ENCODE measurements at places on chromosomes 3 and 15.

- DNase-seq, result no peak
Observed at GRCh38 chr15:63603516-63603915, 6.3 kb downstream of the FBXL22 start.

DNA sequence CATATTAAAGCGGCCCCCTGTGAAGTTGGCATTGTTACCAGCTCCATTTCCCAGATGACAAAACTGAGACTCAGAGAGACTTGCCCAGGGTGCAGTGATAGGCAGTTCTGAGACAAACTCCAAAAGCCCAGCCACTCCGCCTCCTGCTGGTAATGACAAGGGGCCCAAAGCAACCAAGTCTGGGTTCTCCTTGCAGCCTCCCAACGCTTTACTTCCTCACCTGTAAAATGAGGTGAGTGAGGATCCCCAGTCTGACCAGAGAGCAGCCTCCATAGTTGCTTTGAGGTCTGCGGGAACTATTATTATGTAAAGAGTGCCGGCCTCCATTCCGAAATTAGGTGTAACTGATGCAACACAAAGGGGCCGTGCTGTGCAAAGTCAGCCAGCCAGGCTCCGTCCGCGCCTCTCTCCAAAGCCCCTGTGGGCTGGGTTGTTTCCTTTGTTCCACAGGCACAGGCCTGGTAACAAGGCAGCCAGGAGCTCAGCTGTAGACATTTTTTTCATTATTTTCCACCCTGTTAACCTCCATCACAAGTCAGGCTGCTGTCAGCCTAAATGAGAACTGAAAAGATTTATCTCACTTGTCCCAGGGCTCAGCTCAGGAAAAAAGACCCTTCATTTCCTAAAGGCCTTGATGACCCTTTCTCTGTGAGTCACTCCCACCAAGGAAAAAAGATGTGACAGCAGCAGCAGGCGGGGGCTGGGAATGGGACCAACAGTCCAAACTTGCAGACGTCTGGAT, 139.1 kb upstream of the RAD18 start:
- DNase-seq, result no peak

GRCh38 chr15:90962021-90962420, 7.3 kb downstream of the RCCD1 start:
- DNase-seq, result no peak

DNA sequence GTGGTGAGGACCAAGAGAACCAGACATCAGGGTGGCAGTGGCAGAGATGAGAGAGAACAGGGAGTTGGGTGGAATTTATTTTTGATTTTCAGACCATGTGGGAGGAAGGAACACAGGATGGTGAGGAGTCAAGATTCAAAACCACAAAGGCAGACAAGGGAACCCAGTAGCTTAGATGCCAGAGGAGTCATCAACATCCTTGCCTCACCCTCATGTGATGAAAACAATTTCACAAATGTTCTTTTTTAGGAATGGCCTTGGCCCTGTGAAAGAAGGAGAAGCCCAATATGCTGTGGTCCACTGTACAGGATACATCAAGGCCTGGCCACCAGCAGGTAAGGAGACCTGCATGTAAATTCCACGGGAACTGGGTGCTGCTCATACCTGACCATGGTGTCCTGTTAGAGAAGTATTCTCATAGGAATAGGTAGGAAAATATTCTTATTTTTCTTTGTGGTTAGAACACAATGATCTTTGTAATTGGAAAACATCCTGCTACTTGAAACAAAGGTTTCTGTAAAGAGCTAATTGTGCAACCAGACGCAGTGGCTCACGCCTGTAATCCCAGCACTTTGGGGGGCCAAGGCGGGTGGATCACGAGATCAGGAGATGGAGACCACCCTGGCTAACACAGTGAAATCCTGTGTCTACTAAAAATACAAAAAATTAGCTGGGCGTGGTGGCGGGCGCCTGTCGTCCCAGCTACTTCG, 110.0 kb downstream of the ARNT2 start:
- no peak for DNase-seq

DNA sequence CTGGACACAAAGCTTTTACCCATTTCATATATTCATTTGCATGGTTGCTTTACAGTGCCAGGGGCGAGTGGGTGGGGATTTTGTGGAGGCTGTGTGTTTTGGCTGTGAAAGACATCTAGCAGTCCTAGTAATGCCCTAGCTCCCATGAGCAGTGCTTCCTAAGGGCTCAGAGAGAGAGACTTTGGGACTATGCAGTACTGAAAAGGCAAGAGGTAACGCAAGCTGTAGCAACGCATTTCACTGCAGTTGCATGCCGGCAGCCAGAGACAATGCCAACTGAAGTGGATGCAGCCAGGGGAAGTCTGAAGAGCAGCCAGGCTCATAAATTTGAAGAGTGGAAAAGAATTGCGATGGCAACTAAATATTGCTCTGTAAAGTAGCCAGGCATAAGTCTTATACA, 27.4 kb upstream of the ATP10A start:
- no peak for DNase-seq

DNA sequence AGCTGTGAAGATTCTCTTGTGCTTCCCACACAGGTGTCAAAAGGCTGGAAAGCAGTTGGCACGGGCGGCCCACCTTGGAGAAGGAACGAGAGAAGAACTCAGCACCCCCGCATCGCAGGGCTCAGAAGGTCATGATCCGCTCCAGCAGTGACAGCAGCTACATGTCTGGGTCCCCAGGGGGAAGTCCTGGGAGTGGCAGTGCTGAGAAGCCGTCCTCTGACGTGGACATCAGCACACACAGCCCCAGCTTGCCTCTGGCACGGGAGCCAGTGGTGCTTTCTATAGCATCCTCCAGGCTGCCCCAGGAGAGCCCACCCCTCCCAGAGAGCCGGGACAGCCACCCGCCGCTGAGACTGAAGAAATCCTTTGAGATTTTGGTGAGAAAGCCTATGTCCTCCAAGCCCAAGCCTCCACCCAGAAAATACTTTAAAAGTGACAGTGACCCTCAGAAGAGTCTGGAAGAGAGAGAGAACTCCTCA, 31.4 kb downstream of the STARD5 start:
- no peak for DNase-seq

- DNase-seq, result no peak
Observed at GRCh38 chr15:58690703-58691102, 58.8 kb downstream of the ADAM10 start.

DNA sequence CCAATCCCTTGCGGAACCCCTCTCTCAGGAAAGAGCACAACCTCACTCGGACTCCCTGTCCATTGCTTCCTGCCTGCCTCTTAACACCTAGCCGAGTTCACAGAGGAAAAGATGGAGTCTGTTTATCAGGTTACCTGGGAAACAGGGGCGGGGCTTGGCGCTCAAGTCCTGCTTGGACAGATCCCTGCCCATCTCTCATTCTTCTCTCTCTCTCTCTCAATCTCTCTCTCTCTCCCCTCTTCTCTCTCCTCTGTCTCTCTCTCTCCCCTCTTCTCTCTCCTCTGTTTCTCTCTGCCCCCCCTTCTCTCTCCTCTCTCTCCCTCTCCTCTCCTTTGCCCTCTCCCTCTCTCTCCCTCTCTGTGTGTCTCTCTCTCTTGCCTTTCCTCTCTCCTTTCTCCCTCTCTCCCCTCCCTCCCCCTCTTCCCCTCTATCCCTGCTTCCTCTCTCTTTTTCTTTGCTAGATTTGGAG, at the start of gene EFHB:
Gene EFHB, minus strand, starts transcription at position 120 of the 469 bp plus-strand sequence. CDS start 199 bp downstream, outside the sequence.
- peak; percentile 82 for DNase-seq

DNA sequence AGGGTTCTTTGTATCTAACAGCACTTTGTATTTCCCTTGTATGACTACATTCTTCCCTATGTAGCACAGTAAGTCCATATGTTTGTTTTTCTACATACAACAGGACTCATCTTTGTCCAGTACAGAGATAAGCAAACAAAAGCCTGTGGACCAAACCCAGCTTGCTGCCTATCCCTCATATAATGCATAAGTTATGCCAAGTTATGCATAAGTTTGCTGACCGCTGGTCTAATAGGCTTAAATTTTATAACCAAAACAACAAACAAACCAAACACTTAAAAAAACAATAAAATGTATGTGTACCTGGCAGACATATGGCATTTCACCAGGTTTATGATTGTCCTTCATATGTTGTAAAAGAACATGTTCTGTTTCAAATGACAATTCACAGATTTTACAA, 56.0 kb downstream of the ZNF280D start:
- DNase-seq, result no peak

DNA sequence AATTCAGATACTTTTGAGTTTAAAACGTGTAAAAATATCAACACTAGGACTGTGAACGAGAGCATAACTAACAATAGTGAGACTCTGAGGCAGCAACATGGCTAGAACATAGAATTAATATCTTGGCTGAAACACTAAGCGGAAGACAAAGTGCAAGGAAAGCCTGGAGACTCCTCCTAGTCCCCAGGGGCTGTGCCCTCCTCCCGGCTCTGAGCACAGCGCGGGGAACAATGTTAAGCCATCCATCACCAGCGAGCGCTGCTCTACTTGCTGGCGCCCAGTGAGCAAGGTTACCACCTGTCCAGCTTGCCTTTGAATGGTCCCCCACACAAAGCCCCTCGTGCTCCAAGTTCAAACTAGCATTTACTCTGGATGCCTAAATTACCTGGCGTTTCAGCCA, 436.9 kb downstream of the FOXP1 start:
- DNase-seq, result no peak

- DNase-seq, result no peak
Observed at GRCh38 chr15:93716615-93717231, 514.6 kb upstream of the MCTP2 start.

GRCh38 chr3:65974509-65974908, 64.2 kb downstream of the MAGI1 start:
- DNase-seq, result no peak

- DNase-seq, result no peak
Observed at GRCh38 chr3:140584549-140584948, 93.3 kb upstream of the TRIM42 start.

- no peak for DNase-seq
Observed at GRCh38 chr3:9825451-9826040, 15.5 kb downstream of the TTLL3 start.

DNA sequence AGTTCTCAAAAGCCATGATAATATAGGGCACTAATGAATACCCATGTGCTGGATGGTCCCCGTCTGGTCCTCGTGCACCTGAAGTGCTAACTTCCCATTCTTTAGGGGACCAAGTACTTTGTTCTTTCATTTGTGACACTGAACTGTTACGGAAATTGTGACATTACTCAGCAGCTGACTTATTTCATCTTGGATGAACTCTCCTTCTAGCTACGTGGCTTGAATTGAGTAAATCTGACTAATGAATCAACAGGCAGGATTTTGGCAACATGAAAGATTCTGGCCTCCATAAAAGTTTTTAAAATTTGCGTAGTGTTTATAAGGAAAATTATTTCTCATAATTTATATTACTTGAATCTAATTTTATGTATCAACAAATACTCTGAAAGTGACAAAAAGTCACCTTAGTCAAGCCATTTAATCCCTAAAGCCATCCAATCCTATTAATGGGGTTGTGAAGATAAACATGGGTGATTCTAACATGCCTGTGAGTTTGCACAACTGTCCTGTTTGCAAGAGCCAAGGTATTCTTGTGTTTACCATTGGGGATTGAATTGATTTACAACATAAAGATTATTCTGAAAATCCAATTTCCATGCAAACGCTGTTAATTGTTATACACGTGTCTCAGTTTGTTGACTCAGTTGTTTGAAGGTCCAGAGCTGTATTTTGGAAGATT, 119.9 kb downstream of the AGBL1 start:
- DNase-seq, result no peak

GRCh38 chr15:85545752-85546151, 165.3 kb downstream of the AKAP13 start:
- no peak for DNase-seq

DNA sequence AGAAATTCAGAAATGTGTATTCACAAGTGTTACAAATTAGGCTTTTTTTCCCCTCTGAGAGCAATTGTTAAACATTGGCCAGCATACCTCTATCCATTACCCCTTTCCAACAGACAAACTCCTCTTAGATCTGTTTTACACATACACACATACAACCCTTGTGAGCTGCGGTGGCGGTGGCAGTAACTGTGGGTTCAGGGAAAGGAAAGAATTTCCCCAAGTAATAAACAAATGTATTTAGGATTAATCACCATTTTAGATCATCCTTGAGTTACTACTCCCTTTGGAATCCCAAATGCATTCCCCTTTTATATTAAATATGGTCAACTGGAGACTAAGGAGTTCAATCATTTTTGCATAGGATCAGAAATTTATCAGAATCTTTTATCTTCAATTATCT, 667.0 kb downstream of the FHIT start:
- DNase-seq, result no peak

- DNase-seq, result no peak
Observed at GRCh38 chr3:73471986-73472787, 152.6 kb downstream of the PDZRN3 start.

DNA sequence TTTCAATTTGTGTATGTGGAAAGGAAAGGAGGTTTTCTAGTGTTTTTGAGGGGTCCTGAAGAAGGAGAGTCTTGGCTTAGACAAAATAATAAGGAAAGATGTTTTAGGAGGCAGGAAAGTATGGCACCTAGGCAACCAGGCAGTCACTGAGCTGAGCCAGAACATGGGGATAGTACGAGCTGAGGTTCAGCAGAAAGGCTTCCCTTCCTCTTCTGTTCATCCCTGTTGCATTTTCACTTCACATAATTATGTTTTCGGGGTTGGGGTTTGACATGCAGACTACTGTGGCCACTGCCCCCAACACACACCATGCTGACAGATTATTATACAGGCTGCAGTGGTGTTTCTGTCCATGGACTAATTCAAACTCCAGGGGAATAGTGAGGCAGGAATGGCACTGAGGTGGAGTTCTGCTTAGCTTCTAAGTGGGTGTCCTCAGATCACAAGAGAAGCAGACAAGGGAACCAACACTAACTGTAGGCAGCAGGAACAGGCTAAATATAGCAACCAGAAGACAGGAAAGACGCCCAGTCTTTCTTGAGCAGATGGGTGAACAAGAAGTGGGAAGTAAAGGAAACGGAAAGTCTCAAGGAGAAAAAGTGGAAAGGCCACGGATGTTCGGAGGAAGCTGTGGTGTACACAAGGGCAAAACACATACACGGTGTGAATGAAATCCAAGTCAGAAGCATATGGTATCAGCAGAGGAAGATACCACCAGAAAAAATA, 305.8 kb downstream of the PLCL2 start:
- DNase-seq, result no peak

GRCh38 chr3:8523041-8523440, 21.4 kb downstream of the LMCD1 start:
- DNase-seq, result no peak
